ENCODE measurements at places on chromosomes 6 and 20. TPM values are rescaled to one million over a fixed set of nuclear protein-coding genes. Genes with fewer than 3 reads are reported as not detected.

Gene LRRC1
- total RNA-seq: 6.4 TPM

Gene NCOA7
- 21.7 TPM for total RNA-seq

Gene SRSF6
- 33.8 TPM for total RNA-seq

Gene KHDRBS2
- 1.1 TPM for total RNA-seq

Gene CST7
- 15.1 TPM for total RNA-seq

Gene TBC1D7
- 11.1 TPM for total RNA-seq

Gene B3GAT2
- under 0.01 TPM for total RNA-seq

Gene C20orf96
- total RNA-seq: 2.2 TPM

Gene HNF4A
- 51.7 TPM for total RNA-seq

GRCh38 chr6:118101831-118102345 lies 194.8 kb downstream of the SLC35F1 start:
- H3K36me3 ChIP-seq: no peaks in the 10 kb centered on the region
- no peak overlapping the region for H3K4me3 ChIP-seq
- no peaks in the 10 kb centered on the region for H3K4me1 ChIP-seq
- no peaks in the 10 kb centered on the region for H3K27me3 ChIP-seq

- no peak overlapping the region for H3K27ac ChIP-seq
- H3K4me3 ChIP-seq: no peak overlapping the region
- no peaks in the 10 kb centered on the region for H3K36me3 ChIP-seq
Observed at GRCh38 chr20:10023911-10024310, 10.9 kb upstream of the ANKEF1 start.

GRCh38 chr6:157929076-157929475 lies 52.6 kb upstream of the SYNJ2 start:
- no peaks in the 10 kb centered on the region for H3K4me1 ChIP-seq
- no peak overlapping the region for H3K4me3 ChIP-seq
- no peak for DNase-seq
- peaks cover 60% of the 10 kb centered on the region for H3K36me3 ChIP-seq

- no peaks in the 10 kb centered on the region for H3K27me3 ChIP-seq
- H3K4me1 ChIP-seq: no peaks in the 10 kb centered on the region
- H3K27ac ChIP-seq: no peak overlapping the region
- no peak for DNase-seq
Observed at GRCh38 chr6:111911428-111911827, 38.2 kb upstream of the FYN start.

GRCh38 chr20:52096117-52096516 lies 95.5 kb downstream of the ZFP64 start:
- H3K36me3 ChIP-seq: peaks cover 10% of the 10 kb centered on the region
- no peaks in the 10 kb centered on the region for H3K27me3 ChIP-seq
- H3K27ac ChIP-seq: no peak overlapping the region
- DNase-seq: no peak
- no peaks in the 10 kb centered on the region for H3K4me1 ChIP-seq

- H3K4me3 ChIP-seq: no peak overlapping the region
- H3K27ac ChIP-seq: no peak overlapping the region
- no peak for DNase-seq
Observed at GRCh38 chr6:129146902-129147301, 264.0 kb downstream of the LAMA2 start.

GRCh38 chr20:7094438-7094997 lies 327.0 kb downstream of the BMP2 start:
- H3K27ac ChIP-seq: no peak overlapping the region
- peak; percentile 43 for DNase-seq
- no peaks in the 10 kb centered on the region for H3K36me3 ChIP-seq
- no peaks in the 10 kb centered on the region for H3K4me1 ChIP-seq

- H3K27me3 ChIP-seq: no peaks in the 10 kb centered on the region
- peaks cover 4% of the 10 kb centered on the region for H3K4me1 ChIP-seq
- DNase-seq: no peak
- peaks cover 8% of the 10 kb centered on the region for H3K36me3 ChIP-seq
- H3K27ac ChIP-seq: no peak overlapping the region
Observed at GRCh38 chr20:51422514-51423289, 119.8 kb downstream of the NFATC2 start.

DNA sequence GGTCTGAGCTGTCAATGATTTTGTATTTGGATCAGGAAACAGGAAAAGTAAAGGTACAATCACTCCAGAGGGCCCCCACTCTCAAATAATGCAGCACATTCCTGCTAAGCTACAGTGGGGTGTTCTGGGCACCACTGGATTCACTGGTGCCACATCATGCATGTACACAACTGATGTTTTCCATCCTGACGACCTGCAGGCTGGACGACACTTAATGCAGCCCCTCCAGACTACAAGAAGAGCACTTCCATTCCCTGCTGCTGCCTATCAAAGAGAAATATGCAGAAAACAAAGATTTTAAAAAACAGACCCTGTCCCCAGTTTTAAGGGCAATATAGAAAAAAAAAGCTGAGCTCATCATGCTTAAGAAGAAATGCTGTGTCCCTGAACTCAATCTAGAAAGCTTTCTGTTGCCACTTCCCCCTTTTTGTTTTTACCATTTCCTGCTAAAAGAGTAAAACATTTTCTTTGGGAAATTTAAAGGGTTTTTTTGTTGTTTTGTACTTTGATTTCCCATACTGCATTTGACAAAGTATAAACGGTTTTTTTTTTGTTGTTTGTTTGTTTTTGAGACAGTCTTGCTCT lies 35.5 kb downstream of the ABHD12 start:
- no peak overlapping the region for H3K27ac ChIP-seq
- H3K27me3 ChIP-seq: no peaks in the 10 kb centered on the region
- DNase-seq: no peak
- no peaks in the 10 kb centered on the region for H3K36me3 ChIP-seq

DNA sequence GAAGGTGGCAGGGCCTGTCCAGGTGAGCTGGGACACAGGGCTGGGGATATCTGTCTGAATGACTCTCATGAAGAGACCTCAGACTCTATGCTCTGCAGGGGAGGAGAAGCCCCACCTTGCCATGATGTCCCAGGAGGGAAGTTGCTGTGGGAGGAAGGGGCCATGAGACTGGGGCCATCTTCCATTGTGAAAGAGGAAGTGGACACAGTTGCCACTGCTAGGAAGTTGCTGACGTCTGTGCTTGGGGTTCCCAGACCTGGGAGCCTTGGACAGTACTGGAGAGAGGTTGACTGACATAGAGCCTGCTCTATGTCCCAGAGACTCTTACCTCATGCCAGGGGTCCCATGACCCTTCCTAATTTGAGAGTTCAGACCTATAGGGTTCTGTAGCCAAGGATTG lies 24.5 kb downstream of the SIRPB1 start:
- no peak overlapping the region for H3K4me3 ChIP-seq
- no peak overlapping the region for H3K27ac ChIP-seq
- DNase-seq: no peak

GRCh38 chr6:136685540-136686108 lies 106.7 kb downstream of the MAP3K5 start:
- no peaks in the 10 kb centered on the region for H3K4me1 ChIP-seq
- H3K36me3 ChIP-seq: peaks cover 8% of the 10 kb centered on the region
- no peak overlapping the region for H3K4me3 ChIP-seq
- H3K27ac ChIP-seq: no peak overlapping the region
- no peak for DNase-seq

DNA sequence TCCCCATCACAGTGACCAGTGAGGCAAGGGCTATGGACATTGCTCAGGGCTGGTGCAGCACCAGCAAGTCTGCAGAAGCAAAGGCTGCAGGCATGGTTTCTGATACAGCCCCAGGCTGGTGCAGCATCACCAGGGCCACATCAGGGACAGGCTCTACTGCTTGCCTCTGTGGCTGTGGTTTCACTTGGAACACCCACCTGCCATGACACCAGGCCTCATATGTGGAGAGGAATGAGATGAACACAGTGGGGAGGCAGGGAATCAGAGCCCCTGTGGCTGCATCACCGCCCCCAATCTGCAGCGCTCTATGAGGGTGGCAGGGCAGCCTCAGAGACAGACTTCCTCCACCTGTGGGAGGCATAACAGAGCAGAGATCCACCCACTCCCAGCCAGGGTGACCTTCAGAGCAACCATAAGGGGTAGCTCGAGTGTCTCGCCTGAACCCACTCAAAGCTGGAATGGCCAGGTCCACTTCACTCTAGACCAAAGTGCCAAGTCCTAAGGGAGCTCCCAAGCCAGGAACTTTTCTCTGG lies 7.9 kb downstream of the RING1 start:
- DNase-seq: no peak
- no peaks in the 10 kb centered on the region for H3K4me1 ChIP-seq
- no peaks in the 10 kb centered on the region for H3K36me3 ChIP-seq

DNA sequence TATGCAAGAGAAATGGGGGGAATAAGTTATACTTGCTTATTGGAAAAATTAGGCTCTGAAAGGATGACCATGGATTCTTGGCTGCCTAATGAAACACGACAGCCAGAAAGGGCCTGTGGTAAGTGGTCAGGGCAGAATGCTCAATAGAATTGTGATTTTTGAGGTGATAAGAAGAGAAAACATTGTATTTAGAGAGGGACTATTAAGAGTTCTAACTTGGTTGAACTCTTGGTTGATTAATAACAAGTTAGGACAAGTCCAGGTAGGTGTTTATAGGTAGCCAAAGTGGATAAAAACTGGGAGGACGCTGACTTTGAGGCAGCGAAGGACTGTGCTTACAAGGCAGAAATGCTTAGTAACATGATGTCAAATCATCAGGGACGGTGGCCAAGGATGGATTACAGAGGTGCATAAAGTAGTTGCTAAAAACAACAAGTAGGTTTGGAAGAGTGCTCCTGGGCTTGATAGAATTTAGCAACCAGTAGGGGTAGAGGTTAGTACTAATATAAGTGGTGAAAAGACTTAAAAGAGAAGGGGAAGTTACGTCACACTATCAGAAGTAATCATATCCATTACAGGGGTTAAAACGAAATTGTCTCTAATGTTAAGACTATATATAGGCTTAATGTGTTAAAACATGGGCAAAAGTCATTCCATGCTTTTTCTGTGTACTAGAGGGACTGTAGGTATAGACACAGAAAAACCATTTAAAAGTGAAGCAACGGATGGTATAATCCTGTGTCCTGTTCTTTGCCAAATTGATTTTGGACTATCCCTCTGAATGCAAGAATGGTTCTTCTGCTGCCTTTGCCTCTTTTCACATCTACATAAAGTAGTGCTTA lies 98.6 kb downstream of the EYA4 start:
- no peaks in the 10 kb centered on the region for H3K27me3 ChIP-seq
- no peak overlapping the region for H3K4me3 ChIP-seq
- no peaks in the 10 kb centered on the region for H3K4me1 ChIP-seq
- no peak overlapping the region for H3K27ac ChIP-seq

- no peak overlapping the region for H3K27ac ChIP-seq
- H3K4me3 ChIP-seq: no peak overlapping the region
- no peaks in the 10 kb centered on the region for H3K36me3 ChIP-seq
- H3K27me3 ChIP-seq: peaks cover 4% of the 10 kb centered on the region
- no peak for DNase-seq
Observed at GRCh38 chr20:63055575-63056235, 48.9 kb upstream of the BHLHE23 start.

DNA sequence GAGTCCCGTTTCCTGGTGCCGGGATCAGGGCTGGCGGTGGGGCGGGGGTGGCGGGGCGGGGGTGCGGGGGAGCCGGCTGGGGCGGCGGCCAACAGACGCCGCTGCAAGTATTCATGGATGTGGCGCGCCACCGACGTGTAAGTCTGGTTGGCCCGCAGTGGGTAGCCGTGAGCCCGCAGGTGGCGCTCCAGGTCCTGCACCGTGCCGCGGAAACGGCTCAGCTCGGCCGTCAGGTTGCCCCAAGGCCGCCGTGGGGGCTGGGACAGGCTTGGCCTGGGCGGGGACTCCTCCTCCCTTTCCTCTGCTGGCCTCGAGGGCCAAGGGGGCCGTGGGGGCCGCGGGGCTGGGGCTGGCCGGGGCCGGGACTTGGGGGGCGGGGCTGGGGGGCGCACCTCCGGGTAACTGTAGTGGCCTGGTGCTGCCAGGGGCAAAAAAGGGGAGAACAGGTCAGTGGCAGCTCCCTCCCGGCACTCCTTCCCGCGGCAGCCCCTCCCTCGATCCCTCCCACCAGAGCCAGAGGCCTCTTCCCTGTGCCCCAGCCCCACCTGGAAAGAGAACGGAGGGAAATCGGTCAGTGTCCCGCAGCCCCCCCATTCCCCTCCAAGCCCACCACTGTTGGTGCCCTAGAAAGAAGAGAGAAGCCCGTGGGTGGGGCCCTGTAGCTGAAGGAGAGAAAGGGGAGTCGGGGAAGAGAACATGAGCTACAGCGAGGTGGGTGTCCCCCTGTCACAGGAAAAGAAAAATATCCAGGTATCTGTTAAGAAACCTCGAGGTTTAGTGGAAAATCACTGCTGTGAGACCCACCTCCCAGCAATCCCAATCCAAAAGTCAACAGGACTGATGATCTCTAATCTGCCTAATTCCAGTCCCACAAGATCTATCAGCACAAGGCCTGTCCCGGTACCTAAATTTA lies 21.3 kb downstream of the TNXB start:
- no peak overlapping the region for H3K4me3 ChIP-seq
- H3K36me3 ChIP-seq: no peaks in the 10 kb centered on the region
- H3K4me1 ChIP-seq: peaks cover 7% of the 10 kb centered on the region
- no peak overlapping the region for H3K27ac ChIP-seq

- DNase-seq: no peak
- no peak overlapping the region for H3K27ac ChIP-seq
- H3K4me3 ChIP-seq: no peak overlapping the region
- no peaks in the 10 kb centered on the region for H3K27me3 ChIP-seq
Observed at GRCh38 chr6:104908888-104909525, 47.9 kb upstream of the LIN28B start.

DNA sequence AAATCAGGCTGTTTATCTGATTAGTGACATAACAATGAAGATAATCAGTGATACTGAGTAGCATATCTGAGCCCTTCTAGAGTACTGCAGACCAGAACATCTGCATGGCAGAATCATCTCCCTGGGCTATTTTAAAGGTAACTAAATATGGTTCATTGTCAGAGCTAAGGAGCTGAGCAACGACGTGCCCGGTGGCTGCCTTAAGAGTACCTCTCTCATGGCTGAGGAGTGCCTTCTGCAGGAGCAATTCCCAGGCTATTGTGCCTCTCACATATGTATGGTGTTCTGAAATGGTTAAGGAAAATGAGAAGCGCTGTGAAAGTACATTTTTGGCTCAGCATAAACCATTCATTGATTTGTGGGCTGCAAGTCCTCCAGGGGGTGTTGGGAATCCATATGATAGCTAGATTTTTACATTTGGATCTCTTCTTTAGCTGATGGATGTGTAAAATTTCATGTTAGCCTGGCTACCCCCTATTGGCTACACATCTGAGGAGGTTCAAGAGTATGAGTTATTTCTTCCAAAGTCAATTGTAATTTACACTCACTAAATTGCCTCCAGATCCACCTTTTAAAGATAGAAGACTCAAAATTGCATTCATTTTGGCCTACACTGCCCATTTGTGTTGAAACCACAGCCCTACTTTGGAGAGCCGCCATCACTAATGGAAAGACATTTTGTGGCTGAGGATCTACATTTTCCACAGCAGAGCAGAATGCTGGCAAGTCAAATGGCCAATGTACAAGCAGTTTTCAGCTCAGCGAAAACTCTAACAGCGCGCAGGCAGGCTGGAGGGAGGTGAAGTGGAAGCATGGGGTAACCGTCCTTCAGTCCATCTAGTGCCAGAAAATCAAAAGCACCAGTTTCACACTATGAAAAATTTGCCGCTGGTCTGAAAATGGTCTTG lies 198.0 kb downstream of the SIM1 start:
- H3K36me3 ChIP-seq: no peaks in the 10 kb centered on the region
- no peak overlapping the region for H3K27ac ChIP-seq
- H3K4me1 ChIP-seq: no peaks in the 10 kb centered on the region

- H3K27ac ChIP-seq: no peak overlapping the region
- H3K36me3 ChIP-seq: peaks cover 2% of the 10 kb centered on the region
- H3K4me1 ChIP-seq: no peaks in the 10 kb centered on the region
- H3K27me3 ChIP-seq: no peaks in the 10 kb centered on the region
Observed at GRCh38 chr6:110965629-110966229, 7.2 kb downstream of the GTF3C6 start.
